ENCODE measurements at places on chromosomes 12 and 14.
A peak's percentile ranks its signal among the peaks of the same experiment; 100 is the strongest.

- DNase-seq: peak; percentile 89
Observed at GRCh38 chr14:20469890-20470602, 840 bp downstream of the PNP start.

DNA sequence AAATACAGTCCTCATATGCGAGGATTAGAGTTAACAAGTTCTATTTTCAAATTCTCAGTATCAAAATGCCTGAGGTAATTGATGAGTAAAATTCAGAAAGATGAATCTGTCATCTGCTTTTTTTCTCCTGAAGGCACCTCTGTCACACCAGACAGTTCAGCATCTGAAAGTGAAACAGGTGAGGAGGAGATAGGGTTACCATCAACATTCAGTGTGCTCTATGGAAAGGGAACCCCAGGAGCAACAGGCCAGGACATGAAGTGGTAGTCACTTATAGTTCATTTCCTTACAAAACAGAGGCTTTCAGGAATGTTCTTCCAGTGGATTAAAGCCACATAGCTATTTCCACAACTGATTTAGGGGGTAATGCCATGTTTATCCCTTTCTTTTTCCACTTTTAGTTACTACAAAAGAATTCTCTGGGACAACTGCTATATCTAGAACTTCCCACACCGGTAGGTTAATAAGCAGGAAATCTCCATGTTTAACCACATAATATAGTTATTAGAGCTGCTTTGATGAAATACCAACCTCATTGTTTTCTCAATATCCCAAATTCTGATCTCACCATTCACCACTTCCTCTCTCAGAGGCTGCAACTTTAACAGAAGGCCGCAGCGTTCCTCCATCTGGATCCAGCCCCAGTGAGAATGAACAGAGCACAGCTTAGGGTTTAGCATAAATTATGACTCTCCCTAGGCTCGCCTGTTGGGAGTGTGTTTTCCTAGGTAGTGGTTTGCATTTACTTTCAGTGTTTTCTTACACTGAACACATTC lies 177.0 kb upstream of the CNTN1 start:
- DNase-seq: peak; percentile 86

DNA sequence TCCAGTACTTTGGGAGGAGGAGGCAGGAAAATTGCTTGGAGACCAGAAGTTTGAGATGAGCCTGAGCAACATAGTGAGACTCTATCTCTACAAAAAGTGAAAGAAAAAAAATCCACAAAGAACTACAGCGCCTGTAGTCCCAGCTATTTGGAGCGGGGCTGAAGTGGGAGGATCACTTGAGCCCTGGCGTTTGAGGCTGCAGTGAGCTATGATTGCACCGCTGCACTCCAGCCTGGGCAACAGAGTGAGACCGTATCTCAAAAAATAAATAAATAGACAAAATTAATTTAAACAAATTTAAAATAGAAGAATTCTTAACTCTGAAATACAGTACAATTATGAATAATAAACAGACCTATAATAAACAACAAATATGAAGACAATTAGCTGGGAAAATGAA lies 40.9 kb downstream of the ATL1 start:
- no peak for DNase-seq

DNA sequence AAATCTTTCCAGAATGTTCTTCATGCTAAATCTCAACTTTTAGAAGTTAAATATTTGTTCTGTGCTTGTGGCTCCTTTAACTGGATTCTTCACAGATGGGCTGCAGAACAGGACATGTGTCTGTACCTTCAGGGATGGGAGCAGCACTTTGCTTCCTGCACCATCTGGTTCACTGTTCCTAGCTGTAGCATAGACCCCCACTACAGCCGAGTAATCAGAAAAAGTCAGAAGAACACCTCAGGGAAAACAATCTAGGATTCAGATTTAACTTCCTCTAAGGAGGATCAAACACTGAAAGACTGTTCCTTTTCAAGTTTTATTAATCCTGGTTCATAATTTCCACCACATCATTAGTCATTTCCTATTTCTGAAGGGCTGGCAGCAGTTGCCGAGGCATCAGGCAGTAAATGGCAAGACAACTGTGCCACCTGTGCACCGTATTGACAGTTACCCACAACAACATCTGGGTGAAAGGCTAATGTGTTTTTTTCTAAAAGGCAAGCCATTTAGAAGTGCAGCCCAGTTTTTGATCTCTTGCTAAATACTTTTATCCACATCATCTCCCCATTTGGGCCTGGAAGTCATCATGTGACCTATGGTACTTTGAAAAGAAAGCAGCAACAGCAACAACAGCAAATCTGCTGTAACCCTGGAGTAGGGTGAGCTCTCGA lies 212.8 kb upstream of the BMP4 start:
- no peak for DNase-seq

GRCh38 chr12:71704920-71705319 lies 19.0 kb downstream of the TMEM19 start:
- DNase-seq: no peak

- DNase-seq: no peak
Observed at GRCh38 chr12:63949902-63950301, 105.4 kb downstream of the SRGAP1 start.

DNA sequence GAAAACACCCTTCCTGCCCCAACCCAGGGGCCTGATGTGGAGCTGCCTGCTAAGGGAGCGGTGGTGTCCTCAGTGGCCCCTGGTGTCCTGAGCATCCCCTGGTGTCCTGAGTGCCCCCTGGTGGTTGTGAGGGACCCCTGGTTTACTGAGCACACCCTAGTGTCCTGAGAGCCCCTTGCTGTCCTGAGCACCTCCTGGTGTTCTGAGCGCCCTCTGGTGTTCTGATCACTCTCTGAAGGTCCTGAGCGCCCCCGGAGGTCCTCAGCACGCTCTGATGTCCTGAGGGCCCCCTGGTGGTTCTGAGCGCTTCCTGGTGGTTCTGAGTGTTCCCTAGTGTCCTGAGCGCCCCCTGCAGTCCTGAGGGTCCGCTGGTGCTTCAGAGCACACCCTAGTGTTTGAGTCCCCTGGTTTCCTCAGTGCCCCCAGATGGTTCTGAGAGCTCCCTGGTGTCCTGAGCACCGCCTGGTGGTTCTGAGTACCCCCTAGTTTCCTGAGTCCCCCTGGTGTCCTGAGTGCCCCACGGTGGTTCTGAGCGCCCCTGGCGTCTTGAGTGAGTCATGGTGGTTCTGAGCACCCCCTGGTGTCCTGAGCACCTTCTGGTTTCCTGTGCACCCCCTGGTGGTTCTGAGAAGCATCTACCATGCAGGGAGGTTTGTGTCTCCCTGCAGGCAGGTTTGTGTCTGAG lies 1004.2 kb downstream of the TMEM121 start:
- DNase-seq: peak; percentile 1

DNA sequence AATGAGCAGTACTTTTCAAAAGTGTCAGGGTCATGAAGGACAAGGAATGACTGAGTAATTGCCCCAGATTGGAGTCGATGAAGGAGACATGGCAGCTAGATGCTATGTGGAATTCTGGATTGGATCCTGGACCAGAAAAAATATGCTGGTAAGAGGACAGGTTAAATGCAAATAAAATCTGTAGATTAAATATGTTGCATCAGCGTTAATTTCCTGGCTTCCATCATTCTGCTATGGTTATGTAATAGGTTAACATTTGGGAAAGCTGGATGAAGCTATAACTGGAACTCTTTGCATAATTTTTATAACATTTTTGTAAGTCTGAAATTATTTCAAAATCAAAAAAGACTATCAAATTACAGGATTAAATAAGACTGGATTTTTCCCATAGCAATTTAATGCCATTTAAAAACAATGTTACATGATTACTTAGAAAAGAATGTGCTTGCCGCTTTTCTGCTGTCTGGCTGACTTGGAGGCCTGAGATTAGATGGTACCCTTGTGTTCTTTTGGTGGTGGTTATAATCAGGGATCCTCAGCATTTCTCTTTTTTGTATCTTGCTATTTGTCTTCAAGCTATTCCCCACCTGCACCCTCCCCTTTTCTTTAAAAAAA lies 65.1 kb downstream of the FBXW8 start:
- DNase-seq: no peak

DNA sequence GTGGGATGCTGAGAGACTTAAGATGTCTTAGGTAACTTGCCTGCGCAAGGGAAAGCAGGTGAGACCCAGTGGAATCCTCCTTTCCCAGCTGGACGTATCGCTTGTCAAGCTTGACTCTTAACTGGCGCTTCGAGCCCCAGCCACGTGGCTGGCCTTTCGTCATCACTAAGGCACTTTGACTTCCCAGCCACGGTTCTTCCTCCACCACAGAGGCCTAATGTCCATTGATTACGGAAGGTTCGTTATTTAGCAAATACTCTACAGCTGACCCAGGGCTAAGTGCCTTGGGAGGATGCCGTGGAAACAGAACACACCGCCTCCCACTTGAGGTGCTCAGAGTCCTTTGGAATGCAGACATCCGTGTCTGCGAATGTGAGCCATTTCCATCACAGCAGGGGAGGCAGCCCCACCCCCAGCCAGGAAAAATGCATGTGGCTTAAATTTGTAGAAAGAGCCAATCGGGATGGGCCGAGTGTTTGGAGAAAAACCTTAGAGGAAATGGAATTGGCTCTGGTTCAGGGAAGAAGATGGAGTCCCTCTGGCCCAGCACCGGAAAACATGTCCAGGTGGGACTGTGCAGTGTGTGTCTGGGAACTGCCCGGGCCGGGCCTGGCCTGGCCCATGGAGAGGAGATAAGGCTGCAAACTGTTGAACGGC lies 115.7 kb downstream of the PLXNC1 start:
- peak; percentile 46 for DNase-seq

- DNase-seq: no peak
Observed at GRCh38 chr14:80078501-80078900, 132.8 kb downstream of the DIO2 start.

DNA sequence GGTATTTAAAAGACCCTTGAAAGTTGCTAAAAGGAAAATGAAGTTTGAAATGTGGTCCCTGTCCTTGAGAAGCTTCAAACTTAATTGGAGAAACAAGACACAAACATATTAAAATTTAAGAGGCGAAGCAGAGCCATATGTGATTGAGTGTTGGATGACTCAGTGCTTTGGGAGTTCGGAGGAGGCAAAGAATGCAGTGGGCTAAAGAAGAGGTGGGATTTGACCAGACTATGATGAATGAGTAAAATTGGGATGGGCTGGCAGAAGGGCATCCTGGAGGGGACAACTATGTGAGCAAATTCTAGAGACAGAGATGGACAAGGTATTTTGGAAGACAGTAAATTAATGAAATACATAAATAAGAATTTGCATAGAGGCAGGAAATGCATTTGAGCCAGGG lies 358.6 kb downstream of the EGLN3 start:
- no peak for DNase-seq

- no peak for DNase-seq
Observed at GRCh38 chr14:57573173-57573572, 79.5 kb upstream of the CCDC198 start.

- DNase-seq: no peak
Observed at GRCh38 chr12:101077791-101078528, 132.1 kb downstream of the SLC5A8 start.

DNA sequence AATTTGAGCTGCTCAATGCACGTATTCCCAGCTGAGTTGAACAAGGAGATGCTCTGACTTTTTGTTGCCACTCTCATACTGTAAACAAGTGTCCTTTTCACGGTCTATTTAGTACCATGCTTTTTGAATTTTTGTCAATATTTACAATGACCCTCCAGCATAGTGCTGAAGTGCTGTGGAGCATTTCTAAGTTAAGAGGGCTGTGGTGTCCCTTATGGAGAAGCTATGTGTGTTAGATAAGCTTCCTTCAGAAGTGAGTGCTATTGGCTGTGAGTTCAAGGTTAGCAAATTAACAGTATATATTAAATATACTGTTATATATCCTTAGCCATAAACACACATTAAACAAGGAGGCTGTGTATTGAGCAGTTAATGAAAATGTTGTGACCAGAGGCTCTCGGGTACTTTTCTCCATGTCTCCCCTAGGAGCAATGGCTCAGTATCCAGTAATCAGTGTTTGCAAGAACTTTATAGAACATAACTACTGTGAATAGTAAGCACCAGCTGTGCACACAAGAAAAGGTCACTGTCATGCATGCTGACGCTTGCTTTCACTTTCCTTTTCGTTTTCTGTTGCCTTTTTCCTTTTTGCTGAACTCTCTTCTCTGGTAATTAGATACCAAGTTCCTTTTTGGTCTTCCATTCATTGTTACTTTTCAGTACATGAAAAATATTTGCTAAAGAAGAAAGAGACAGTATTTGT lies 187.2 kb upstream of the NEDD1 start:
- DNase-seq: peak; percentile 16

GRCh38 chr12:47121146-47121545 lies 41.4 kb upstream of the AMIGO2 start:
- no peak for DNase-seq

DNA sequence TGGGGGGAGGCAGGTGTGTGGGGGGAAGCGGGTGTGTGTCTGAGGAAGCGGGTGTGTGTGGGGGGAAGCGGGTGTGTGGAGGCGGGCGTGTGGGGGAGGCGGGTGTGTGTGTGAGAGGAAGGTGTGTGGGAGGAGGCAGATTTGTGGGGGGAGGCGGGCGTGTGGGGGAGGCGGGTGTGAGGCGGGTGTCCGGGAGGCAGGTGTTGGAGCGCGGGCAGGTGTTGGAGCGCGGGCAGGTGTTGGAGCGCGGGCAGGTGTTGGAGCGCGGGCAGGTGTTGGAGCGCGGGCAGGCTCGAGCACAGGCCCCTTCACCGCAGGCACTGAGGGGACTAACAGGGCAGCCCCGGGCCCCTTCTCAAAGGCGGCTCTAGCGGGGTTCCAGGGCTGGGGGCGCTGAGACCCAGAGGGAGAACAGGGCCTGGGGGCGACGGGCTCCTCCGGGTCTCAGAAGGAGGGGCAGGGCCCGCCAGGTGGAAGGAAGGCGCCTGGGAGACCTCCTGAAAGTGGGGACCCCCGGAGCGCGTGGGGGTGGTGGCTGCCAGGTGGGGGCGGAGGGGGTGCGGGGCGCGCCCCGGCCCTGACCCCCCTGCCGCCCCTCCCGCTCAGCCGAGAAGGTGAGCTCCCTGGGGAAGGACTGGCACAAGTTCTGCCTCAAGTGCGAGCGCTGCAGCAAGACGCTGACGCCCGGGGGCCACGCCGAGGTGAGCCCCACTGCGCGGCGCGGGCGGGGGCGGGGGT lies 3.2 kb downstream of the CRIP2 start:
- no peak for DNase-seq

DNA sequence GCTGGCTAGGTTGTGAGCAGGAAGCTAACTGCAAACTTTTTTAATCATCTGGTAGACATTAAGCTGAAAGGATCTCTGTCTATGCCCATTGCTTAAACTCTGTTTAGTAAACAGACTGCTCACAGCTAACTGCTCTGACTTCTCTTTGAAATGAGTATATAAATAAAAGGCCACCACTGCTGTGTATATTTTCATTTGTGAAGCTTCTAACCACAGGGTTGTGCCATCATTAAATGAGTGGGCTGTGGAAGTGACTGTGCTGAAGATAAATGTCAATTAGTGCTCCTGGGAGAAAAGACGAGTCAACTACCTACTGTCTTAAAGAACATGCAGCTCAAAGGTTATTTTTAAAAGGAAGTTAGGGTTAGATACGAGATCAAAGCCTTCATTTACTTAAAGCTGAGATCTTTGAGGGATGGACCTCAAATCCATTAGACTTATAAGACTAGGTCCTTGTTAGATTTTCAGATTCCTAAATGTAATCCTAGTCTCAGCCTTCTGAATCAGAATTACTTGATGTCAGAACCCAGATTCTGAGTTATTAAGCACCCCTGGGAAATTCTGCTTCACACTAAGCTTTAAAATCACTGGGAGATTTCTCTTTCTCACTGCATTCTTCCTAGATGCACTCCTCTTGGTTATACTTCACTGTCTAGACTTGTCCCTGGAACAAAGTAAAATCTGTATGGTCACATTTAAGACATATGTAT lies 213.1 kb upstream of the FLRT2 start:
- DNase-seq: peak; percentile 24
